ENCODE measurements at places on chromosomes 6 and 20. TPM values are rescaled to one million over a fixed set of nuclear protein-coding genes. Genes with fewer than 3 reads are reported as not detected.

Gene BNIP5
- total RNA-seq: not detected

Gene CD93
- 0.47 TPM for total RNA-seq

Gene THBS2
- not detected for total RNA-seq

Gene PRKN
- total RNA-seq: 1.00 TPM

Gene RIPOR2
- total RNA-seq: 195 TPM

Gene OR2H2
- not detected for total RNA-seq

Gene KCNQ5
- 4.3 TPM for total RNA-seq

Gene CBLN4
- not detected for total RNA-seq

Gene LGSN
- total RNA-seq: 0.40 TPM

Gene IDH3B
- total RNA-seq: 95.8 TPM

Measured in activated naive CD8-positive, alpha-beta T cell treated with anti-CD3 and anti-CD28 coated beads, Interleukin-2, amount 10 ng/mL, durations not matched to agents 7 days and 5 days (primary cell).